Ureter (tissue), 1 donor: ENCODE measurements at places on chromosomes 1 and 21. TPM values are rescaled to one million over a fixed set of nuclear protein-coding genes. Genes with fewer than 3 reads are reported as not detected.

DNA sequence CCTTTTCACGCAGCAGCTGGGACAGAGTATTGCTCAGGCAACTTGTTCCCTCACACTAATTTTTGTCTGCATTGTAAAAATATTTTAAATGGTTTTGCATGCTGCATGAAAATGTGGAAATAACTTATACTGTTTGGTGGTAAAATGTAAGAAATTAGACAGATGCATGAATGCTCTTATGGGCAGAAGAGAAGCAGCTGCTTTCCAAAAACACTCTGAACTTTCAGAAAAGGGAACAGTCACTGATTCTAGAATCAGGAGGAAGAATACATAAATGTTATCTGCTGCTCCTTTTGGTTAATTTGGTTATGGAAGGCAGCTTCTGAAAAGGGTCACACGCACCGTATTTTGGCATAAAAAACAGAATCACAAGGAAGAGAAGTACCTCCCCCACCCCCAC, 87.0 kb upstream of the RUNX1 start:
- DNase-seq = no peak

LDLRAP1 gene
- total RNA-seq = 14.4 TPM

- no peak for DNase-seq
These were observed 19.8 kb downstream of the NENF start for GRCh38 chr1:212452323-212453155.

DNA sequence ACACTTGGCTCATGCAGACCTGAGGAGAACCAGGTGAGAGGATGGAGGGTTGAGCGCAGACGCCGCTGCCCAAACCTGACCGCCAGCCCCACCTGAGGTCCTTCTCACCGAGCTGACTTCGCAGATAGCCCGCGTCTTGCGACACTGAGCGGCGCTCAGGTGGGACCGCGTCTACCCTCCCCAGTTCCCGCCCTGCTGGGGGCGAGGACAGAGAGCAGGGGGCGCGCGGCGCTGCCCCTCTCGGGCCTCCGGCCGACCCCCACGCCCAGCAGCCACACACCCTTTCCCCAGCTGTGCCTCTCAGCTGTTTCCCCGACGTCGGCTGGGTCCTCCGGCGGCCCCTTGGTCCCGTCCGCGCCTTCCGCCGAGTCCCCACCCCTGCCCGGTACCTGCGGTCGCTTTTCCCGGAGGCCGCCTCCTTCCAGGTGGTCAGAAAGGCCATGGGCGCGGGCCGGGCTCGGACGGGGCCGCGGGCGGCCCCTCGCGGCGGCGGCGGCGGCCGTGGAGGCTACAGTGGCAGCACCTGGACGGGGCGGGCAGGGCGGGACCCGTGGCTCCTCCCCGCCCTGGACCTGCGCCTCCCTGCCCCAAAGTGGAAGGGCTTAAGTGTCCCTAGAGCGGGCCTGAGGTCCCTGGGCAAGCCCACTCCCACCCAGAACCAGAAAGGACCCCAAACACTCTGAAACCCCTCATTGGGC, 14.4 kb upstream of the TTC39A start:
- no peak for DNase-seq

GRCh38 chr1:12715896-12716437, at the start of gene AADACL3:
TSS of gene AADACL3 (plus strand) at chr1:12716110. CDS start at chr1:12716177, 67 bp downstream.
- no peak for DNase-seq

PGBD5 gene
- 1.8 TPM for total RNA-seq

GRCh38 chr1:215765833-215766232, 198.7 kb downstream of the KCTD3 start:
- no peak for DNase-seq

GRCh38 chr21:31157756-31158155, 119.5 kb upstream of the KRTAP19-8 start:
- no peak for DNase-seq

DNA sequence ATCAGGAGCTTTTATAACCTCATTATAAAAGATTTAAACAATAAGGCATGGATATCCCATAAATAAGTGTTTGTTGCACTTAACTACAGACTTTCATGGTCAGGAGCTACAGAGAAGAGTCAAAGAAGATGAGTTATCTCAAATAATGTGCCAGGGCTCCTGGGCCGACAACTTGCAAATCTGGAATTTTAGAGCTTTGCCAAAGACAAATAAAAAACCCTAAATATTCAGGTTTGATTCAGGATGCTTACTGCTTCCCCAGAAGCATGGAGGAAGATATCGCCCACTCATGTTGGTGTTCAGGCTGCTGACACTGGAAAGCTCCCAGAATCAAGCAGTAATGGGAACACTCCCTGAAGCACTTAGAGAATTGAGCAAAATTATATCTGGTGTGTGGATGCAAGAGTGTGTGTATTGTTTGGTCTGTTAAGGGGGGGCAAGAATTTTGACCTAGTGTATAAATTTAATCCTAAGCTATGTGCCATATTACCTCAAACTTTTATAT, 176.9 kb upstream of the ESRRG start:
- no peak for DNase-seq

FCN3 gene
- 2.1 TPM for total RNA-seq

GRCh38 chr1:14390816-14391215, 207.7 kb upstream of the KAZN start:
- DNase-seq = no peak

PADI1 gene
- total RNA-seq = 0.86 TPM

DNA sequence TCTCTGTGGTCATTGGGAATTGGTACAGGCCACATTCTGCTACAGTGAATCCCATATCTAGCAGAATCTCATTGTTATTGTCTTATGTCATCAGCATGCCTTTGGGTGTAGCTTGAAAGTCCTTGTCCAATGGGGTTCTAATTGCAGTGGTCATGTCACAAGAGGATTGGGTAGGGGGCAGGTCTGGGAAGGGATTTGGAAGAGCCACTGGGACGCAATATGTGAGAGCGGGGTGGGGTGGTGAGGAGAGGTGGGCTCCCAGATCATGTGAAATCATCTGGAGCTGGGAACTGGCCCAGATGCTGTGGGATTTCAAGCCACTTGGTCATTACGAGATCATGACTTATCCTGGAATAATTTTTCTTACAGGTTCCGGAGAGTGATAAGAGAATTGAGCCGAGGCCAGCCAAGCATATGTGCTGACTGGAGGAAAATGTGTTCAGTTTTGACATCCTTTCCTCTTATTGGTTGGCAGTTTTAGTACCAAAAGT, 16.3 kb downstream of the CNIH3 start:
- no peak for DNase-seq

C1orf53 gene
- total RNA-seq = 1.7 TPM

DNA sequence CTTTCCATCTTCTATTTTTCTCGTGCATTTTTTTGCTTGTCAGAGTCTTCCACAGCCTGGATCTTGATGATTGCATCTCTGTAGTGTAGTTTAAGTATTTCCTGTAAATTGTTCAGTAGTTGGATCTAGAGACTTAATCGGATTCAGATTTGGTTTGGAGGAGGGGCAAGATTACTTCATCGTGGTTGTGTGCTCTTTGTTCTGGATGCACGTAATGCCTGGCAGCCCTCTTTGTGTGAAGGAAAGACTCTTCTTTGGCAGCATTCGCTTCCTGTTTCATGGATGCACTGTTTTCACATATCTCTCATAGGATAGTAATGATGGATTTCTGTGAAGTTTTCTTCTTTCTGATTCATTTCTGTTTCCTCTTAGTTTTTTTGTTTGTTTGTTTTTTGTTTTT, 14.2 kb downstream of the SEMA4A start:
- no peak for DNase-seq

GRCh38 chr1:102472520-102472919, 475.8 kb upstream of the OLFM3 start:
- no peak for DNase-seq

GRCh38 chr1:210478820-210479219, 150.1 kb downstream of the HHAT start:
- no peak for DNase-seq

FRRS1 gene
- 16.3 TPM for total RNA-seq
